Stimulated activated CD4-positive, alpha-beta T cell treated with anti-CD3 and anti-CD28 coated beads, Interleukin-2, amount 100 ng/mL, for 4 hours (primary cell): ENCODE measurements at places on chromosomes 4 and X.

GRCh38 chr4:67531379-67531962 lies 13.8 kb downstream of the CENPC start:
- DNase-seq = no peak

- DNase-seq = no peak
Measured at GRCh38 chrX:119573222-119573621, 1.1 kb upstream of the UBE2A start.

DNA sequence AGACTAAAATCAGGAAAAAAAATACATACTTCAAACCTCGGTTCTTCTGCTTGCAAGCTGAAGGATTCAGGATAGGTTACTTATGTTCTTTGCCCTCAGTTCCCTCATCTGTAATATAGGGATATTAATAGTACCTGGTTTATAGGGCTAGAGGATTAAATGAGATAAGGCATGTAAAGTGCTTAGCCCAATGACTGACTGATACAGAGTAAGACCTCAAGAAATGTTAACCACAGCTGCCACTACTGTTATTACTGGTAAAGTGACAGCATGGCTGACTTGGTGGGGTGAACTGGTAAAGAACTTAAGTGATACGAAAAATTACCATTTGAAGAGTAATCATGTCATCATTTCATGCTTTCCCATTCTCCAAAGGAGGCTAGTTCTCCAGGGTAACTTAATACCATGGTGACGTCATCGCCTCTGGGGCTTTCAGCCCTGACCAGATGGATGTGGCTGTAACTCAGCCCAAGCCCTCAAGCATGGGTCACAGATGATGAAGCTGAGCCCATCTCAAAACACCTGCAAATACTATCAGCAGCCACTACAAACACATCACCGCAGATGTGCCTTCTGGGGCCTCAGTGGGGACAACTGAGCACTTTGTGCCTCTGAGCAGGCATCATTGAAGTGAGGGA lies 44.5 kb upstream of the SCML1 start:
- no peak for DNase-seq

DNA sequence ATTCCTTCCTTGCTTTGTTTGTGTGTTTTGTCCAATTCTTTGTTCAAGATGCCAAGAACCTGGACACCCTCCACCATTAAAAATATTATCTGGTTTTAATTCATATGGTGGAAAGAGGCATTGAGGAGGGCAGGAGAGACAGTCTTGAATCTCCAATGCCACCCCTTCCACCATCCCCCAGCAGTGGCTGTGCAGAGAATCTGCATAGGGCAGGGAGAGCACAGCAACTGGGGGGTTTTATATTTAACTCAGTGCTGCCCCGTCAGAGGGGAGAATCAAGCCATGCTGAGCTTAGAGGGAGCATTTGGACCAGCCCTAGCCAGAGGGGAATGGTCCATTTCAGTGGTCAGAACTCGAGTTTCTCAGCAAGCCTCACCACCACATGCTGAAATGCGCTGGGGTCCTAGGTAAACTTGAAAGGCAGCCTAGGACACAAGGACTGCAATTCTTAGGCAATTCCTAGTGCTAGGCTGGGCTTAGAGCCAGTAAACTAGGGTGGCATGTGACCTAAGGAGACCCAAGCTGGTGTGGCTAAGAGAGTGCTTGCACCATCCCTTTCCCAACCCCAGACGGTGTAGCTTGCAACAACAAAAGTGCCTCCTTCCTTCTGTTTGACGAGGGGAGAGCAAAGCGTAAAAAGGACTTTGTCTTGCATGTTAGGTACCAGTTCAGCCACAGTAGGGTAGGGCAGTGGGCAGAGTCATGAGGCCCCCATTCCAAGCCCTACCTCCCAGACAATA lies 34.2 kb downstream of the CCDC158 start:
- no peak for DNase-seq

DNA sequence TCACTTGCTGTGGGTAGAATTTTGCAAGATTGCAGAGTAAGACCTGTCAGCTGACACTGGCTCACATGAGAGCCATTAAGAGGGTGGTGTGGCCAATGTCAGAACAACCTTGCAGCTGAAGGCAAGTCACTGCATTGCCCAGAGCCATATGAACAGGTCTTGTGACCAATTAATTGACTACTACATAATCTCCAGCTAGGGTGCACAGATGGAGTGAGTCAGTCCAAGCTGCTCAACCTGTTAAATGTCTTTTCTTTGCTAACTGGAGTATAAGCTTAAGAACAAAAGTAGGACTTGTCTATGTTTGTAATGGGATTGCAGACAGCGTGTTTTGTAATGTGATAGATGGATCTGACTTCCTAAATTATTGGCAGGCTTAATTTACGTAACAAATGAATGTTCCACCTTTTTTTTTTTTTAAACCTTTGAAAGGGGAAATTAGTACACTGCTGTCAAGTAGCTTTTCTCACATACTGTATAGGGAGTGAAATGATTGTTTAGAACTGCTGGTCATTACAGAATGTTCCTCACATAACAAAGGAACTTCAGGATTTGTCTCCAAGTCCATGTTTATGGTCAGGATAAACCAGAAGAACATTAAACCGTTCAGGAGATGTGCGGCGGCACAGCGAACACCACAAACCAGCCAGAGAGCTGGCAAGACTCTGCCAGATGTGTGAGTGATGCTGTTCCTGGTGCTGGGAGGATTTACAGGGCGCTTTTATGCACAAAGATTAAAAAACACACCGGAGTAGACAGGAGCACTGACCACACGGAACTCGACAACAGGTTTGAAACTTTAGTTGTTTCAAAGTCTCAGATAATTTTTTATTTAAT lies 37.0 kb downstream of the FNIP2 start:
- DNase-seq = no peak

DNA sequence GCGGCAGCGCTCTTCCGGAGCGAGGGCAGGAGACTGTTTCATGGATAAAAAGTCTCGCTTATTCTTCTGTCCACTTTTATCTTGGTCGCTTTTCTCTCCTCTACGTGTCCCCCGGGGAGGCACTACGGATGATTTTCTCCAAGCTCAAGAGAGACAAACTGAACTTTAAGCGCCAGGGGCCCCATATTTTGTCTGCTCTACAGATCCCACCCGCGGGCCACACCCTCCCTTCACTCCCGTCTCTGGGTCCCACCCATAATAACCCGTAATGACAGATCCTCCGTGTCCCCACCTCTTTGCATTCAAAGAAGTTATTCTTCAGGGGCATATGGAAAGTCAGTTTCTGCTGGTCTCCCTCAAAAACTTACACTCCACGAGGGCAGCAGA lies at the start of gene CORIN:
CORIN (minus strand) TSS at position 160 of the 387 bp plus-strand sequence; CDS start at position 42, 118 bp downstream.
- no peak for DNase-seq

DNA sequence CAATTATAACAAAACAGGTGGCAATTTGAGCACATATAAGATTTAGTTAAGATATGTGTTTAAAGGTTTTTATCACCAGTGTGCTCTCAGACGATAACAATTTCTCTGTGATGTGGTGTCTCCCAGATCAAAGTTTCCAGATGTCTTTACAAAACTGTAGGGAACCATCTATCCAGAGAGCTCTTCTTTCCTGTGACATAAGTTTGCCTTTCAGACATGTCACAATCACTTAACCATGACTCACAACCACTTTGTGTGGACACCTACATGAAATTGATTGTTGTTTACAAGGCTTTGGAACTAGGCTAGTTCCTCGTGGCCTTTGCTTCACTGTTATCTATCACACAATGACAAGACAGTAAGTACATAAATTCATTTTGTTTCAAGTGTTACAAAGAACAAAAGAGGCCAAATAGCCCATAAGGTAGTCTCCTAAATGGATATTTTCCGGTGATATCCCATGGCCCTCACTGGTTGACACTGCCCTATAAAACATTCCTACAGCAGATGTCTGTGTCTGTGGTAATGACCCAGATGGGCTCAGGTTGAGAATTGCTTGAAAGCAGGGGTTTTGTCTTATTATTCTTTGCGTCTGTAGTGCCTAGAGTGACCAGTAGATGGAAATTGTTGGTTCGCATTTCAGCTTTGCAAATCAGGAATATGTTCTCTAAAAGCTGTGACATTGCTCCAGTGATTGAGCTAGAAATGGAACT lies 297.8 kb upstream of the FAM241A start:
- DNase-seq = no peak

- no peak for DNase-seq
Measured at GRCh38 chrX:76127341-76127740, 45.5 kb upstream of the PBDC1 start.

- DNase-seq = no peak
Measured at GRCh38 chrX:63566856-63567255, 215.7 kb upstream of the SPIN4 start.

DNA sequence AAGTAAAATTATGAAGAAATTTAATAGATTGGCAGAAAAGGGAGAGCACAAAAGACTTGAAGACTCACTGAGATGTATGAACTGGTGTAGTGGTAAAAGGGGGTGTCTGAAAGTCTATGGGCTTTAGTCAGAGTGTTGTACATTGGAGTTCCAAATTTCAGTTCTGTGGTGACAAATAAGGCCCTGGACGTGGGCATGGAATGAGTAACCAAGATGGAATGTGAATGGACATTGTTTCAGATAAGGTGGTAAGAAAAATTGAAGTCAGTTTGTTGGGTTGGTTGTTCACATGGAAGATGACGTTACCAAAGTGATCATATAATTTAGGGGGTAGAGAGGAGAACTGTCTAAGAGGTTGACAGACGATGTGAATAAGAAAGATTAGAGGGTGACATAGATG lies 13.9 kb downstream of the CYSLTR1 start:
- no peak for DNase-seq

DNA sequence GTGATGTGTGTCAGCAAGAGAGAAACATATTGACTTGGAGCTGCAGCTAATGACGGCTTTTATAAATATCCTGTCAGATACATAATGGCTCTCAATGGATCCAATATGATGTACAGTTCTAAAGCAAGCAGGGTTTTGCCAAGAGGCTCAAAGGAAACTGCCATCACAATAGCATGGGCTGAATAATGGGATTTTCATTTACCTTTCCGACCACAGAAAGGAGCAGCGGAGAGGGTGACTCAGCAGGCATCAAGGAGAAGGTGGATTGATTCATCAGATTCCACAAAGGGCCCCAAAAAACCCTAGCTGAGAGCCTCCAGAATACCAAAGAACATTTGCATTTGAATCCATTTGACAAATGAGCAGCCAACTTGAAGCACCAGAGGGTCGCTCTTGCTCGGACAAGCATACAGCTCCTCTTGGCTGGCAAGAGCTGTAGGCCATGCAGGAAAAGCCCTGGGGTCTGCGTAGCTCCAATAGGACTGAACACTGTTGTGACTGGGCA lies 355.7 kb upstream of the NOCT start:
- DNase-seq = no peak

DNA sequence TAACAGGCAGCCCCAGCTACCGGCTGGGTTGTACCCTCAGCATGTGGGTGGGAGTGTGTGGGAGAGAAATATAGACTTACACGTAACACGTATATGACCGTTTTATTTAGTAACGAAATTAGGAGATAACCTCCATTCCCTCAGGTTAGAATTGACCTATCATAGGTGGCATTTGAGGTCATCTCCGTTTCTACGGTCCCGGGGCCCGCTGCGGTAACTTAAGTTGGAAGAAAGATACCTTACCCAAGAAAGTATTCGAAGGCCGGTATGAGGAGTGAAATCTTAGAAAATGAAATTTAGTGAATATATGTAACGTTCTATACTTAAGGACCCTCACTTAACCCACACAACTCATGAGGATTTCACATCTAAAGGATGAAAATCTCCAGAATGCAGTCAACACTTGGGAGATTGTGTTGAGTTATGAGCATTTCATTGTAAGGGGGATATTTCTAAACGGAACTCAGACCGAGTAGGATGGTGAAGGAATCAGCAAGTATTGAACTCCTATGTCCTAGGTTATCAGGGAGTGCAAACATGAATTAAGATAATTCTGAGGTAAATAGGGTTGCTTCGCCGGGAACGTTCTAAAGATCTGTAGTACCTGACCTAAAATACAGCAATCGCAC lies 891 bp downstream of the CISD2 start:
- peak; percentile 74 for DNase-seq

GRCh38 chr4:156969911-156970310 lies 1.7 kb downstream of the PDGFC start:
- no peak for DNase-seq

- DNase-seq = no peak
Measured at GRCh38 chr4:112287258-112287989, 1.7 kb upstream of the TIFA start.

DNA sequence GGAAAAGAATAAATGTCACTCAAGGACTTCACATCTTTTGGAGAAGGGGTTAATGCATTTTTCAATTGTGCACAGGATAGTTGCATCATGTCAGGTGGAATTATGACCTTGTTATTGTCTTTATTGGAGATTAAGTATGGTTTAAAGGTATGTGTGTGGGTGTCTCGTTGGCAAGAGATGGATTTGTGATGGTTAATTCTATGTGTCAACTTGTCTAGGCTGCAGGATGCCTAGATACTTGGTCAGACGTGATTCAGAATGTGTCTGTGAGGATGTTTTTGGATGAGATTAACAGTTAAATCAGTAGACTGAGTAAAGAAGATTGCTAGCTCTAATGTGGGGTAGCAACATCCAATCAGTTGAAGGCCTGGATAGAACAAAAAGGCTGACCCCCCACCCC lies 42.2 kb upstream of the HSD17B10 start:
- DNase-seq = no peak

DNA sequence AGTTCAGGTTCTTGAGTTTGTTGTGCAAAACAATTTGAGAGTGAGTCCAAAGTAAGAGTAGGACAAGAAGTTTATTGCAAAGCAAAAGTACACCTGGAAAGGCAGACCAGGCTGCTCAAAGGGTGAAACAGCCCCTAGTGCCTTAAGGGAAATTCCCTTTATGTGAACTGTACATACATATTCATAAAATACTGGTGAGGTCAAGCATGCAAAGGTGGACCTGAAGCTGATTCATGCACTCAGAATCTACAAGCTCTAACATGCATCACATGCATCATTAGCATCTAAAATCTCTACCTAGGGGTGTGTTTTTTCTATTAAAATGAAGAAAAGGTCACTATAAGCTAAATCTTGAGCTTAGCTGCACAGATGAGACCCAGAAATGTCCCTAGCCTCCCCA lies 266.9 kb downstream of the SPATA18 start:
- no peak for DNase-seq

GRCh38 chrX:57964975-57965374 lies 54.7 kb upstream of the ZXDA start:
- no peak for DNase-seq

- DNase-seq = no peak
Measured at GRCh38 chr4:75254745-75255144, 259.5 kb downstream of the RCHY1 start.

DNA sequence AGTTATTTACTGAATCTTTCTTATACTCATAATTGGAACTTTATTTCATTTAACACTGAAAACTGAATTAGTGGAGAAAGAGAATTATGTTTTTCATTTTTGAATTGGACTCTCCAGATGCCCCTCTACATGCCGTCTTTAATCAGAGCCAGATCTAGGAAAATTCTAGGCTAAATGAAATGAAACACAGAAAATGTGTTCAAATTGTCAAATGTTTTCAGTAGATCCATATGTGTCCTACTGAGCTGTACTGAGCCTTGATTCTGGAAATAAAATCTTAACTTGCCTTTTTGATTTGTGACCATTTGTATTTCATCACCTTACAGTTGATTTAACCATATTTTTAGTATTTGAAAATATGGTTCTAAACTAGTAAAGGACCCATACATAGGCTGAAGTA lies 64.0 kb upstream of the GK2 start:
- no peak for DNase-seq

GRCh38 chrX:153307276-153308178 lies 14.0 kb downstream of the PNMA6F start:
- DNase-seq = no peak
